ENCODE measurements at places on chromosomes 7 and 10.

DNA sequence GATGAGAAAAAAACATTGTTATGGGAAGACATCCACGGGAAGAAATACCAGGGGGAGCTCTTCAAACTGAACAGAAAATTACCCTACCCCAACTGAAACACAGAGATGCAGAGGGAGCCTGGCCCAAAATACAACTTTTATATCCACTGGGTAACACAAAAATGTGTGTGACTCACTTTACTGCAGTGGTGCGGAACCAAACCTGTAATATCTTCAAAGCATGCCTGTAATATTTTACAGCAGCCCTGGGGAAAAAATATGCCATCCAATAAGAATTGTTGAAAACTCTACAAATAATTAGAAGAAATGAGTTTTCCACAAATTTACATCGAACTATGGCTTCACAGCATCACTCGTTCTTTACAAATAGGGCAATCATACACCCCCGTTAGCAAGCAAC lies 49.8 kb upstream of the SRRM3 start:
- no peak for DNase-seq

DNA sequence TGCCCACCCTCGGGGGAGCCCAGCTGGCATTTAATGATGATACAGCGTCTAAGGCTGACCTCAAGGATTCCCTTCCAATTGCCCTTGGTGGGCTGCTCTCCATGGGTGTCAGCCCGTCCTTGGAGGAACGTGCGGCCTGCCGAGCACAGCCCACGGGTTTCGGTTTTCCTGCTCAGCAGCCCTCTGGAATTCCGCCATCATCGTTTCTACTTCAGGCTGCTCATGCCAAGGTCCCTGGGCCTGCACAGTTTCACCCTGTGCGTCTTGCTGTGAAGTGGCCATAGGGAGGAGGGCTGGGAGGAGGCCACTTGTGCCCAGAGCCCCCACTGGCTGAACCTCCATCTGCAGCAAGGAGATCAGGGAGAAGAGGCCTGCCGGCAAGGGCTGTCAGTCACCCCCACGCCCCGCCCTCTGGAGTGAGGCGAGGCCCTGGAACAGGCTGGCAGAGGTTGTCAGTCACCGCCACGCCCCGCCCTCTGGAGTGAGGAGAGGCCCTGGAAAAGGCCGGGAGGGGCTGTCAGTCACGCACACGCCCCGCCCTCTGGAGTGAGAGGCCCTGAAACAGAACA lies 82.8 kb downstream of the CHST15 start:
- DNase-seq, result no peak

DNA sequence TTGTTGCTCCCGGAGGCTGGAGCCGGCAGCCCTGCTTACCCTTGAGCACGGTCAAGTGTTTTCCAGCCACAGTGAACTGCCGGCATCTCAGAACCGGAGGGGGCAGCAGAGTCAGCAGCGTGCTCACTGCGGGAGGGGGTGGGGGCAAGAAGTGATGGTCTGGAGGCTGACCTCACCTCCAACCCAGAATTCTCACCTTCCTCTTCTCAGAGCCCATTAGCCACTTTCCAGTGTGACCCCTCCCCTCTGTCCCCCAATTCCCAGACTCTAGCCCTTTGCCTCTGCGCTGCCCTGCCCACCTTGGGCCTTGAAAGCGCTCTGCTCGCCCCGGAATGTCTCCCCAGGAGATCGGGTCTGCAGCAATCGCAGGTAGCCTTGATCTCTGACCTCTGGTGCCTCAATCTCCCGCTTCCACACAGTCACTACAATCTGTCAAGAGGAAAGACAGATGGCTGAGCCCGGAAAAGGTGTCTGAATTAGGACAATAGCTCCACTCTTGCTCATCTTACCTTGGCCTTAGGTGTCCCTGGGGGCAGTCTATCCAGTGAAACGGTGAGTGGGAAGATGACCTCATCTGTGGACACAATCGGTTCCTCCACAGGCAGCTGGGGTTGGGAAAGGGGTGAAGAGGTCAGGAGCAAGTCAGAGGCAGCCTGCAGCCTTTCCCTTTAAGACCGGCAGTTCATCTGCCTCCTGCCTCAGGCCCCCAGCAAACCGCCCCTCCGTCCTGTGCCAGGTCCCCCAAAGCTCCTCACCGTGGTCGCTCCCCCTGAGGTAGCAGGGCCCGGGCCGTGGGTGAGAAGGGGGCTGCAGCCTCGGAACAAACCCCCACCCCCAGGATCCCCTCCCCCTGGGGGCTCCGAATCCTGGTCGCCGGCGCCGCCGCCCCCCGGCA lies 942 bp downstream of the TRAPPC14 start:
- DNase-seq, result no peak

GRCh38 chr7:133602291-133602690 lies 349.4 kb downstream of the EXOC4 start:
- DNase-seq, result no peak

GRCh38 chr10:132460691-132461090 lies 63.7 kb downstream of the PWWP2B start:
- no peak for DNase-seq

DNA sequence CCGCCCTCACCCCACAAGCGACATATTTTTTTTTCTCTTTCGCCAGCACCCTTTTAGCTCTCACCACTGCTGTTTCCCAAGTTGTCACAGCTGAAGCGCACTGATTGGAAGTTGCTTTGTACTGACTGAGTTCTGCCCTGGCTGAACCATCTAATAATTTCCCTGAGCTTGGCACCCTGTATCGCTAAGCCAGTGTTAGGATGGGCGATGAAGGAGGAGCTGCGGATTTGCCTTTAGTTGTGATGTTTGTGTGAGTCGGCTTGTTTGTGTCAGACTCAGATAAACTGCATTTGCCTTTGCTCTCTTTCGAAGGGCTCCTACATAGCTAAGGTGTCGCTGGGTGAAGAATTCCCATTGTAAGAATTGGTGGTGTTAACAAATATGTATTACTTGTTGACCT lies 1.3 kb upstream of the ATXN7L1 start:
- DNase-seq, result no peak

GRCh38 chr7:113831556-113831955 lies 87.3 kb downstream of the PPP1R3A start:
- DNase-seq, result no peak

DNA sequence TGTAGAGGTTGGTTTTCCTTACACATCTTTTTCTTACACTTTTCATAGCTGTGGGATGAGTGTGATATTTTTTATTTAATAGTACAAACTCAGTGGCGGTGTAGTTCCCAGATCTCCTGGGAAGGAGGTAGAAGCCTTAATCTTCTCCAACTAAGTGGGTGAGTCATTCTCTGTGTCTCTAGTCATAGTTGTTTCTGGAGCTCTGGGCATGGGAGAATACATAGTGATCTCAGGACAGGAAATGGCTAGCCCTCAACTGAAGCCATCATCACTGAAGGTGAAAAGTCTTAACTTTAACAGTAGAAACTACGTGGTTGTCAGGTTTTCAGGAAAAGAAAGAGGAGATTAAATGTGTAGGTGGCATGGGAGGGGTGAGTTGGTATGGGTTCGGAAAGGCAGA lies 319.4 kb upstream of the FZD8 start:
- DNase-seq, result no peak

DNA sequence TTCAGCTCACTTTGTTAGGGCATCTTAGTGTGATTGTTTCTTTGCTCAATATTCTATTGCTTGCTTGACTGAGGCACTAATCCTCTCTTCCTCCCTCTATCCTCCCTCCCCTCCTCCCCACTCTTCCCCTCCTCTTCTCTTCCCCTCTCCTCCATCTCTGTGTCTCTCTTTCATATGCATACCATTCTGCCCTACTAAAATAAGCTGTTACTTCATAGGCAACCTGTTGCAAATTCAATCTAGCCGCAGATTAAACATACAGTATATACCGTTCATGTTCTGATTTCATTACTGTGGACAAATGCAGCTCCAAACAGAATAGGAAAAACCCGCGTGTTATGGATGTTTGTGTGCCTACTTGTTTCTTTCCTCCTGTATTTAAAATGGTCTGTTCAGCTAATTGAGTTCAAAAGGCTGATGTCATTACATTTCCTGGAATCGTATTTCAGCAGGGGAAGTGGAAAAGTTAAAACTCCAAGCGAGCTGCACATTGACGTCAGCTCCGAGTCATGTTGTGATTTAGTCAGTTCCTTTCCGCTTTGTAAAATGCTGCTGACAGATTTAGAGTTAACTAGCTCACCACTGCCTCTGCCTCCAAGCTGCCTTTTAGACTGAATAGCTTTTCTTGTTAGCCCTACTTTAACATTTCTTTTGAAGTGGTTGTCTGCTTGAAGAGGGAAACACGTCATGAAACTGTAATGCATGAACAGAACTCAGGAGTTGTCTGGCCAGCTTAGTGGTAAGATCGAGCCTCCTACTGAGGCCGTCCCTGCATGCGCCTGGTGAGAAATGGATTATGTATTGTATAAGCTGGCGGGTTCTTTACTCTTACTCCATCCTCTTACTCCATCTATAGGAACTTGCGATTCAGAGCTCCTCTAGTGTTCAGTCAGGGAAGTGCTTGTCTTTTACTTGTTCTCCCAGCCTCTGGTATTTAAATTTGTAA lies 69.0 kb downstream of the CREM start:
- no peak for DNase-seq

GRCh38 chr10:113853578-113854012 lies 287 bp downstream of the DCLRE1A start:
- no peak for DNase-seq

GRCh38 chr7:117219485-117219884 lies 103.4 kb downstream of the WNT2 start:
- DNase-seq, result no peak

GRCh38 chr7:26704786-26705185 lies 159.6 kb downstream of the SKAP2 start:
- no peak for DNase-seq

GRCh38 chr10:26566525-26567350 lies 128.6 kb downstream of the APBB1IP start:
- no peak for DNase-seq

DNA sequence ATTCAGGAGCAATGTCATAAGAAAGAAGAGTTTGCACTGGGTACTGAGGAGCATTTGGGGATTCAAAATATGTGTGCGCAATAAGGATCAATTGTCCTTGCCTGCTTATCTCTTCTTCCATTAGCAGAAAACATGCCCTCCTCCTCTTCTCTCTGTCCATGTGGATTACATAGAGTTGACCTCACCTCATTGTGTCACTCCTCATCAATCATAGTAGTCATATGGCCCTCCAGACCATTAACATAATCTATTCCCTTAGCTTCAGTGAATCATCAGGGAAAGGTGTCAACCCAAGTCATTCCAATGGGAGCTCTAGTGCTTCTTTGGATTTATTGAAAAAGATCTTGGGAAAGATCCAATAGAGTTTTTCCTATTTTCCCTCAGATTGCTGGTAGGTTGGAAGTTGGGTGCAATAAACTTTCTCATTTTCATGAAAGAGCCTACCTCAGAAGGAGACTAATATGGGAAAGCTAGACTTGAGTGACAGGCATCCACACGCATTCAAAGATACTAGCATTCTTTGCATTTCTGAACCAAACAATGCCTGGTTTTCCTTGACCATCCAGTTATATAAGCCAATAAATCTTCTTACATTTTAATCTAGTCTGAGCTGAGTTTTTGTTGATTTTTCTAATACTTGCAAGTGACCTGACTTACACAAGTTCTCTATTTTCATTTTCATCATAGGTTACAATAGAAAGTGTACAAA lies 71.5 kb upstream of the FAM13C start:
- DNase-seq, result no peak

DNA sequence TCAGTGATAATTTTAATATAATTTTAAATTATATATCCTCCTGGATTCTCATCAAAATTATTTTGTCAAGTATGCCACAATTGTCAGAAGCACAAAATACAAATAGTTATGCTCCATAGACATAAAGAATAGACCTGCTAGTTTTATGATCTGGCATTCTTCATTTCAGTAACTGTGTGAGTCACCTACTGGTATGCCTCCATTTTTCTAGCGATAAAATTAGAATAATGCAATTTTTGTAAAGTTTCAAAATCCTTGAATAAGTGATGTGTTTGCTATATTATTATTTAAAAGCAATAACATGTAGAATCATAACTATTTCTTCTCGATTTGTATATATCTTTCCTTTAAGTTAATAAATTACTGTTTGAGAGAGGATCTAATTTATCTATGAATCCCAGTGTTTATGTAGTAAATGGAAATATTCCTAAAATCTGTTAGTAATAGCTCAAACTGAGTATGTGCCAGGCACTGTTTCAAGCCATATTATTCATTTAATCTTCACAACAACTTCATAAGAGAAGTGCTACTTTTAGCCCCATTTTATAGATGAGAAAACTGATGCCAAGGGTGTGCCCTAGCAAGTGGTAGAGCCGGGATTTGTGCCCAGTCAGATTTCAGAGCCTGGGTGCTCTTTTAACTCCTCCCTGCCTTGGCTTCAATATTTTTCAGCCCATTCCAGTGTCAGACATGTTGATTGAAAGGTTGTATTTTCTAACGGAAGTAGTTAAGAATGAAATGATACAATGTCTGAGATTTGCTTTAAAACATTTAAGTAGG lies 38.4 kb downstream of the NET1 start:
- no peak for DNase-seq

GRCh38 chr10:43771675-43772074 lies 123.0 kb upstream of the ZNF32 start:
- no peak for DNase-seq

DNA sequence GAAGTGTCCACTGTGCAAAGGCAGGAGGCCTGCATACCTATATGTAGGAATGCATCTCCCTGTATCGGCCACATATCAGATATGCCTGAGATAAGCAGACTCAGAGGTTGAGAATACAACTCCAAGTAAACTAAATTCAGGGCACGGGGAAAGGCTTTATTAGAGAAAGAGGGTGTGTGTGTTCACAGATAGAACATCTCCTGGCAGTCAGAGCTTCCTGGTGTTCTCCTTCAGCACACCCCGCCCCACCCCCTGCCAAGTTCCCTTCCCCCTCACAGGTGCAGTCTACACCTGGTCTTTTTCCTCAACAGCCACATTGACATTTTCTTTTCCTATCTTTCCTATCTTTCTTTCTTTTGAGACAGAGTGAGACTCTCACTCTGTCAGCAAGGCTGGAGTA lies 17.1 kb downstream of the GBX1 start:
- no peak for DNase-seq

DNA sequence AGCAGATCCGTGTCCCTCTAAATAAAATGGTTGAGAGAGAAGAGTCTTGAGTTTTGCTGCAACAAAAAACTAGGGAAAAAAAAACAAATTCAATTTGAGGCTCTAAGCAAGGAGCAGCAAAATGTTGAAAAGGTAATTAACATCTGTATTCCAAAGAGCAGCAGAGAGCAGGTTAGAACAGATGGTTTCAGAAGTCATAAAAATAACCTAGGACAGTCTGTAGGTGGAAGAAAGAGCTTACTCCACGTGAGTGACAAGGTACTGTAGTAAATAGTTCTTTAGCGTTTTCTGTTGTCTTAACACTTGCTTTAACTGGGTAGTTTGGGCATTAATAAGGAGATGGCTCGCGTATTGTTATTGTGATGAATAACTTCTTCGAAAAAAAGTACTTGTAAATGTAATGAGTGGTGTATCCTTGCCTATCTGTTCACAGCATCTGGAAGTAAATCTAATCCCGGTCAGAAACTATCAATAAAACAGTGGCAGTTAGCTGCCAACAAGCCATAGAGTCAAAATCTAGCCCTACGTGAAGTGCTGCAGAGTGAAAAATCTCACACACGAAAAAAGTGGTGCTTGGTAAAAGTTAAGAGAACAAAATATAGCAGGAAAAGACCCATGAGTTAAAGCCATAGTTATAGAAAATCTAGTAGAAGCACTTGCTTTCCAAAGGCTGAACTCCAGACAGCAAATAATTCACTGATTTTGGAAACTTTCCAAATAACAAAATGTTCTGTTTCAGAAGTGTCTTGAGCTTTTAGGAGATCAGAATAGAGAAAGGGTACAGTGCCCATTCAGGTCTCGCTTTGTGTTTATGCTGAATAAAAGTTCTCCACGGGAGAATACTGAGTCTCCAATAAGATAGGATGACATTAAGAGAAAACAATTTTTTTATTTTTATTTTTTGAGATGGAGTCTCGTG lies 49.3 kb upstream of the PARD3 start:
- DNase-seq, result no peak

GRCh38 chr10:3238115-3238871 lies 65.7 kb upstream of the PITRM1 start:
- DNase-seq, result no peak

Measured in cortex of kidney (tissue), 1 donor.